Activated T-cell treated with anti-CD3 and anti-CD28 coated beads, Interleukin-2, amount 50 U/mL, for 24 hours (primary cell): ENCODE measurements at places on chromosomes 4 and X.

- no peak overlapping the region for H3K4me3 ChIP-seq
- H3K36me3 ChIP-seq, result no peaks in the 10 kb centered on the region
- no peak overlapping the region for H3K27ac ChIP-seq
- no peaks in the 10 kb centered on the region for H3K4me1 ChIP-seq
- no peaks in the 10 kb centered on the region for H3K27me3 ChIP-seq
Observed at GRCh38 chr4:19314116-19314515, 937.6 kb upstream of the SLIT2 start.

DNA sequence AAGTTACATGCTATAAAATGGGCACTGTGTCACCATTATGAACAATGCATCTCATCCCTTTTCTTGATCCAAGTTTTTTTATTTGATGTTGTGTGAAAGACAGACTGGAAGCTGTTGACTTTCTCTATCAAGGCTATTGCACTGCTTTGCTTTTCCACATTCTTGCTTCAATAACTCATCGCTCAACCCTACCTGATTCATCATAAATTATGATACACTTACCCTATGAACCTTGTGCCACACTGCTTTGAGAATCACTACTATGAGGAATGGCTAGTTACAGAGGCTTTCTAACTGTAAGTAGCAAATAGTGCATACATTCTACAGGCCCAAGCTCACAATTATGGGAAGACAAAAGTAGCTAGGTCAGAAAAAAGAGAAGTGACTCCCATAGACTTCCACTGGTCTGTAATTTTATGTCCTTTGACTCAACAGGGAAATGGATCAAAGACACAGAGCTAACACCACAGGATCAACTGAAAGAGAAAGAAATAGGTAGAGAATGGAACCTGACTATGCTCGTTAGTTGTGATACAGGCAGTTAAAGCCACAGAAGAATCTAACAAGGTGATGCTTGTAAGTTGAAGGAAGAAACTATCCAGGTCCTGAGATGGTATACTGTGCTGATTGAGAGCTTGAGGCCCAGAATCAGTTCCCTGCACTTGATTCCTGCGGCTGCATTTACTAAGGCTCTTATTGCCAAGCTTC is 163.5 kb downstream of the PPP3CA start:
- H3K27ac ChIP-seq, result no peak overlapping the region
- DNase-seq, result no peak
- H3K27me3 ChIP-seq, result no peaks in the 10 kb centered on the region
- H3K4me1 ChIP-seq, result peaks cover 14% of the 10 kb centered on the region

- peaks cover 26% of the 10 kb centered on the region for H3K4me1 ChIP-seq
- no peak overlapping the region for H3K4me3 ChIP-seq
- no peaks in the 10 kb centered on the region for H3K27me3 ChIP-seq
- no peak overlapping the region for H3K27ac ChIP-seq
- peak; percentile 31 for DNase-seq
- H3K36me3 ChIP-seq, result peaks cover 2% of the 10 kb centered on the region
Observed at GRCh38 chr4:1187182-1187581, 14.8 kb upstream of the SPON2 start.

GRCh38 chr4:25926462-25926861 is 12.4 kb downstream of the SMIM20 start:
- H3K27ac ChIP-seq, result no peak overlapping the region
- no peaks in the 10 kb centered on the region for H3K27me3 ChIP-seq
- H3K4me3 ChIP-seq, result no peak overlapping the region
- no peak for DNase-seq
- H3K4me1 ChIP-seq, result peaks cover 11% of the 10 kb centered on the region
- H3K36me3 ChIP-seq, result peaks cover 32% of the 10 kb centered on the region

GRCh38 chr4:114052227-114052626 is 72.8 kb upstream of the ARSJ start:
- H3K27ac ChIP-seq, result no peak overlapping the region
- H3K27me3 ChIP-seq, result no peaks in the 10 kb centered on the region
- DNase-seq, result no peak
- no peak overlapping the region for H3K4me3 ChIP-seq

GRCh38 chr4:2962614-2963174 is 512 bp downstream of the NOP14 start:
- H3K27me3 ChIP-seq, result no peaks in the 10 kb centered on the region
- H3K4me3 ChIP-seq, result peak overlapping the region; percentile 81
- H3K36me3 ChIP-seq, result peaks cover 46% of the 10 kb centered on the region

DNA sequence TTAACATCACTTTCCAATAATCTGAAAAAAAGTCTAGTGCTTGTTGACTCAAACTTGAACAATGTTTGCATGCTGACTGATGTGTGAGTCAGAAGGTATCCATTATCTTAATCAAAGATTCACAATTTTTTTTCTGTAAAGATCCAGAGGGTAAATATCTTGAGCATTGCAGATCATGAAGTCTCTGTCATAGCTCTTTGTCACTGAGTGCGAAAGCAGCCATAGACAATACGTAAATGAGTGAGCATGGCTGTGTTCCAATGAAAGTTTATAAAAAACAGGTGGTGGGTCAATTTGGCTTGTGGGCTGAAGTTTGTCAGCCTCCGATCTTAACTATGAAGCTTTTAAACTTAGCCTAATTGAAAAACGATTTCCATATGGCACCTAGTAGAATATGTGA is 37.7 kb downstream of the NHS start:
- H3K4me1 ChIP-seq, result peaks cover 10% of the 10 kb centered on the region
- peaks cover 51% of the 10 kb centered on the region for H3K27me3 ChIP-seq
- H3K4me3 ChIP-seq, result no peak overlapping the region
- DNase-seq, result no peak
- no peaks in the 10 kb centered on the region for H3K36me3 ChIP-seq

DNA sequence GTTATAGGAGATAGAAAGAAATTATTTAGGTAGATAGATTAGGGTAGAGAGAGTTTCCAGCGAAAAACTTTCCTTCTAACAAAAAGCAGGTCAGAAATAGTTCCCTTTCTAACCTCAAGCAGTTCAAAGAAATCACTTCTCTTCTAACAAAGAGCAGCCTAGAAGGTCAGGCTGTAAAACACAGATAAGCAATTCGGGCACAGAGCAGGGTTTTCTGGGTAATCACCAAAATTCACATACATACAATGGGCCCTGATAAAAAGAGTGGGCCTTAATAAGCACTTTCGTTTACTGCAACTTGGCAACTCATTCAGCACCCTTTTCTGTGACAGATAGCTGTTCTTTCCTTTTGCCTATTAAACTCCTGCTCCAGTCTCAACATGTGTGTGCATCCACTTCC is 13.4 kb upstream of the NAF1 start:
- no peak overlapping the region for H3K4me3 ChIP-seq
- peaks cover 19% of the 10 kb centered on the region for H3K27me3 ChIP-seq
- H3K36me3 ChIP-seq, result no peaks in the 10 kb centered on the region

DNA sequence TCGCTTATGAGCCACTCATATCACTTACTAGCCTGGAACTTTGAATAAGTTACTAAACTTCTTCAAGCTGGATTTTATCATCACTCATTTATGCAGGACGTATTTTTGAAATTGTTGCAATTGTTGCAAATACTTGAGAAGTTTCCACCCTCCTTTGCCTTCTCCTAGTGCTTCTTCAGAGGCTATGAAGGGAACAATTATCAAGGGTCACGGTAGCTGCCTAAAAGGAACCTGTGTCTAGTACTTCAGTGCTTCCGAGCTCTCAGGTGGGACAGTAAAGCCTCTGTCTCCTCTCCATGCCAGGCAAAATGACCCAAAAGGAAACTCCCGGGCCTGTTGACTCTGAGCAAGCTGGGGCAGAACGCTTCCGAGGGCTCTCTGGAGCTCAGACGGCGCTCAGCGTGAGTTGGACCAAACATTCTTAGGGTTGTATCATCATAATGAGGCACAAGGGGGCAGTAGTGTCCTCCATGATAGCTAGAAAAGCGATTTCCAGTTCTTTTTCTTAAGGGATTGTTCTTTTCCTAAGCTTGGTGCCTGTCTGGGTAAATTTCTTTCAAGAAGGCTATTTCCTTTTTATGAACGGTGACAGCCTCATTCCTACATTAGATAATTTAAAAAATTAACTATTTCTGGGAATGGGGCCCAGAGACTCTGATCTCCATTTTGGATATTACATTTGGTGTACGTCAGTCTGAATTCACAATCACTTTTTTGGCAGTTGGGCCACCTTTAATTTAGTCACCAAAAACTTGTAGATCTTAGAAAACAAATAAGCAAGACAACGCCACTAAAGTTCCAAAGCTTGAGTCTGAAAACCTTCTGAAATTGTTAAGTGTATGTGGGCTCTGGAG is 73.1 kb downstream of the PACRGL start:
- no peak overlapping the region for H3K4me3 ChIP-seq
- peaks cover 8% of the 10 kb centered on the region for H3K27me3 ChIP-seq
- H3K4me1 ChIP-seq, result peaks cover 2% of the 10 kb centered on the region
- no peaks in the 10 kb centered on the region for H3K36me3 ChIP-seq

DNA sequence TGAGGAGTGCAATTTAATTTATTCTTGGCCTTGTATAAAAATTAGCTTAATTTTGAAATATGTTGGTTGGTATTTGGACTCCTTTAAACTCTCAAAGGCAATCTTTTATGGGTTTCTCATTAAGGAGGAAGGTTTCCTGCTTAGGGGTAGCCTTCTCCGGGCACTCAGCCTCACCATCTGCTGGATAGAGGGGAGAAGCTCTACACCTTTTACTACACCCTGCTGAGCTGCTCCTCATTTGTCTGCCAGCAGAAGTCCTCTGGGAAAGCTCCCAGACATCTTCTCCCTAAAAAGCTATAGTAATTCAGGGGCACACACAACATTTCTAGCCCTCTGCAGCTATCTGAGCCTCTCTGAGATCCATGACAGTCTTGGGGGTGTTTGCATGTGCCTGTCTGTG is 179.1 kb downstream of the SOWAHB start:
- H3K4me3 ChIP-seq, result no peak overlapping the region
- H3K36me3 ChIP-seq, result no peaks in the 10 kb centered on the region
- DNase-seq, result no peak
- H3K27ac ChIP-seq, result no peak overlapping the region

DNA sequence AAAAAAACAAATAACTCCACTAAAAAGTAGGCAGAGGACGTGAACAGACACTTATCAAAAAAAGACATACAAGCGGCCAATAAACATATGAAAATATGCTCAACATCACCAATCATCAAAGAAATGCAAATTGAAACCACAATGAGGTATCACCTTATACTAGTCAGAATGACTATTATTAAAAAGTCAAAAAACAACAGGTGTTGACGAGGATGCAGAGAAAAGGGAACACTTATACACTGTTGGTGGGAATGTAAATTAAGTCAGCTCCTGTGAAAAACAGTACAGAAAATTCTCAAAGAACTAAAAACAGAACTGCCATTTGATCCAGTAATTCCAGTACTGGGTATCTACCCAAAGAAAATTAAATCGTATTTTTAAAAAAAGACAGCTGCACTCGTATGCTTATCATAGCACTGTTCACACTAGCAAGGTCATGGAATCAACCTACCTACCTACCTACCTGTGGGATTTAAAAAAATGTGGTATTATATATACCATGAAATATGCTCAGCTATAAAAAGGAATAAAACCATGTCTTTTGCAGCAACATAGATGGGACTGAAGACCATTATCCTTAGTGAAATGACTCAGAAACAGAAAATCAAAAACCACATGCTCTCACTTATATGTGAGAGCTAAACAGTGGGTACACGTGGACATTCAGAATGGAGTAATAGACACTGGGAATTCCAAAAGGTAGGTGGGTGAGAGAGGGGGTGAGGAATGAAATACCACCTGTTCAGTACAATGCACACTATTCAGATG is 24.8 kb upstream of the PTPN13 start:
- no peaks in the 10 kb centered on the region for H3K27me3 ChIP-seq
- H3K4me1 ChIP-seq, result peaks cover 2% of the 10 kb centered on the region
- no peaks in the 10 kb centered on the region for H3K36me3 ChIP-seq
- no peak overlapping the region for H3K27ac ChIP-seq

- H3K27me3 ChIP-seq, result no peaks in the 10 kb centered on the region
- no peak overlapping the region for H3K4me3 ChIP-seq
- no peak for DNase-seq
- no peak overlapping the region for H3K27ac ChIP-seq
- no peaks in the 10 kb centered on the region for H3K36me3 ChIP-seq
- H3K4me1 ChIP-seq, result peaks cover 29% of the 10 kb centered on the region
Observed at GRCh38 chr4:142475663-142476062, 370.4 kb downstream of the INPP4B start.
